ENCODE measurements at places on chromosomes 13 and 19. TPM values are rescaled to one million over a fixed set of nuclear protein-coding genes. Genes with fewer than 3 reads are reported as not detected.
A peak's percentile ranks its signal among the peaks of the same experiment; 100 is the strongest.

GRCh38 chr19:2488942-2489731, 13.2 kb downstream of the GADD45B start:
- DNase-seq = peak; percentile 86
- peaks cover 47% of the 10 kb centered on the region for H3K4me1 ChIP-seq
- H3K27ac ChIP-seq = no peak overlapping the region
- peak overlapping the region; percentile 38 for H3K4me3 ChIP-seq
- H3K27me3 ChIP-seq = no peaks in the 10 kb centered on the region

- H3K36me3 ChIP-seq = no peaks in the 10 kb centered on the region
- H3K27ac ChIP-seq = no peak overlapping the region
- no peaks in the 10 kb centered on the region for H3K4me1 ChIP-seq
- H3K27me3 ChIP-seq = no peaks in the 10 kb centered on the region
- no peak for DNase-seq
- H3K4me3 ChIP-seq = no peak overlapping the region
Measured at GRCh38 chr19:3251229-3251628, 26.8 kb downstream of the CELF5 start.

GRCh38 chr13:110816500-110816899, 98.4 kb downstream of the ANKRD10 start:
- H3K27me3 ChIP-seq = peaks cover 2% of the 10 kb centered on the region
- no peak overlapping the region for H3K4me3 ChIP-seq
- no peaks in the 10 kb centered on the region for H3K36me3 ChIP-seq
- no peak for DNase-seq
- no peak overlapping the region for H3K27ac ChIP-seq
- no peaks in the 10 kb centered on the region for H3K4me1 ChIP-seq

GRCh38 chr19:1397838-1398237, 3.5 kb downstream of the GAMT start:
- peaks cover 43% of the 10 kb centered on the region for H3K4me1 ChIP-seq
- no peak overlapping the region for H3K4me3 ChIP-seq
- H3K27me3 ChIP-seq = peaks cover 15% of the 10 kb centered on the region
- no peak overlapping the region for H3K27ac ChIP-seq
- H3K36me3 ChIP-seq = peaks cover 29% of the 10 kb centered on the region

The KHSRP gene
- 163 TPM for total RNA-seq

- H3K27ac ChIP-seq = no peak overlapping the region
- H3K4me1 ChIP-seq = no peaks in the 10 kb centered on the region
- H3K4me3 ChIP-seq = no peak overlapping the region
Measured at GRCh38 chr19:21269813-21270212, 59.4 kb downstream of the ZNF708 start.

The SLC1A6 gene
- total RNA-seq = not detected

The IL17D gene
- 0.27 TPM for total RNA-seq

The RNF225 gene
- not detected for total RNA-seq
